Stimulated activated CD4-positive, alpha-beta T cell treated with anti-CD3 and anti-CD28 coated beads, Interleukin-12 subunit alpha, Interleukin-12 subunit beta, amount 100 ng/mL, for 48 hours (primary cell): ENCODE measurements at places on chromosomes 7 and 10.

DNA sequence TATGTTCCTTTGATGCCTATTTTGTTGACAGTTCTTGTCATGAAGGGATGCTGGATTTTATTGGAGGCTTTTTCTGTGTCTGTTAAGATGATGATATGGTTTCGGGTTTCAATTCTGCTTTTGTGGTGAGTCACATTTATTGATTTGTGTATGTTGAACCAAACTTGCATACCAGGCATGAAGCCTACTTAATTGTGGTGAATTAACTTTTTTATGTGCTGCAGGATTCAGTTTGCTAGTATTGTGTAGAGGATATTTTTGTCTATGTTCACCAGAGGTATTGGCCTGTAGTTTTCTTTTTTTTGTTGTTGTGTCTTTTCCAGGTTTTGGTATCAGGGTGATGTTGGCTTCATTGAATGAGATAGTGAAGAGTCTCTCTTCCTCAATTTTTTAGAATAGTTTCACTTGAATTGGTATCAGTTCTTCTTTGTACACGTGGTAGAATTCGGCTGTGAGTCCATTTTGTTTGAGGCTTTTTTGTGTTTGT lies 345.9 kb downstream of the KIF20B start:
- DNase-seq, result no peak

DNA sequence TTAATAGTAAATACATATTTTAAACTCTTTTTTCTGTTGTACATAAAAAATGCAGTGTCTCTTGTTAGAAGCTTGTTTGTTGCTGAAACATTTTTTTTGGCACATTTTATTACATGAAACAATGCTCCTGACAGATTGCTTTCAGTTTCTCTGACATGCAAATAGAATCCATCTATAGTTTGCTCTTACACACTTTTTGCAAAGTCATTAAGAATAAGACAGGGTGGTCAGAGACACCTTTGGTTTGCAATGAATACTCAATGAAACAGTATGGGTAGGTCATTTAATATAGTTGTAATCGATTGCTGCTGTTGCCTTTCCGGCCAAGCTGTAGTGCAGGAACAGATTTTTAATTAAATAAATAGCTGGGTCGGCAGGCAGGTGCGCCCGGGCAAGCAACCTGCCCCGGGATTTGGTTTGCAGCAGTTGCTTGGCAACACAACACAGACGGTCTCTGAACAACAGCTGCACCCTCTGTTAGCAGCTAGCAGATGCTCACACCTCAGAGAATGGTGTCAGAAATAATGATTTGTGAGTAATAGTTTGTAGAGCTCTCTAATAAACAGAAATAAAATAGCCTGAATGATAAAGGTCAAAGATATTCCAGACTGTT lies 115.7 kb upstream of the CACNA2D1 start:
- no peak for DNase-seq

GRCh38 chr10:71254834-71255549 lies 42.6 kb downstream of the UNC5B start:
- DNase-seq, result no peak

- no peak for DNase-seq
These were observed 101.2 kb downstream of the DOCK1 start for GRCh38 chr10:127006453-127006852.

DNA sequence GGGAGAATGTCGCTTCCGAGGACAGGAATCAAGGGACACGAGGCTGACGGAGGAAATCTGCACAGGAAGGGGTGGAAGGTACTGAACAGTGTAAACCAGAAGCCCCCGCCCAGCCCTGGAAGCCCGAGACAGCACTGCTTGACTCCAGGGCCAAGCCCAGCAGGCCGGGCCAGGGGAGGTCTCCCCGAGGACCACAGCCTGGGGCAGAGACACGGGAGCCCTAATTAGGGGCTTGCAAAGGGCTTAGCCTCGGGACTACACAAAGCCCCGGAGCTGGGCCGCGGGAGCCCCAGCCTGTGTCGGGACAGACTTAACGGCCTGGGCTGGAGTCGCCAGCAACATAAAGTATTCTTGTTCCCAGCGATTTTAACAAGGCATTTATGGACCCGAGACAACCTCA lies 50.8 kb downstream of the OAT start:
- DNase-seq, result no peak

DNA sequence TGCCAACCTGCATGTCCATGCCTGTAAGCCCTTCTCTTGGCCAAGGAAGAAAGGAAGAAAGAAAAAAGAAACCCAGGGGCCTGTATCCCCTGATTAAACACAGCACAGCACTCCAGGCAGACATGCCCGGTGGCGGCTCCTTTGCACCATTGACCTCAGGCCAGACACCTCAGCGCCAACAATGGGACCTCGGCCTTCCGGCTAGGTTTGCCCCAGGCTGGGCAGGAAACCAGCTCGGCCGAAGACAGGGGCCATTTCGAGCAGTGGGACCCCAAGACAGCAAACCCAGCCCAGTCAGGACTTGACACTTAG lies 2.8 kb downstream of the HOXA10 start:
- no peak for DNase-seq

DNA sequence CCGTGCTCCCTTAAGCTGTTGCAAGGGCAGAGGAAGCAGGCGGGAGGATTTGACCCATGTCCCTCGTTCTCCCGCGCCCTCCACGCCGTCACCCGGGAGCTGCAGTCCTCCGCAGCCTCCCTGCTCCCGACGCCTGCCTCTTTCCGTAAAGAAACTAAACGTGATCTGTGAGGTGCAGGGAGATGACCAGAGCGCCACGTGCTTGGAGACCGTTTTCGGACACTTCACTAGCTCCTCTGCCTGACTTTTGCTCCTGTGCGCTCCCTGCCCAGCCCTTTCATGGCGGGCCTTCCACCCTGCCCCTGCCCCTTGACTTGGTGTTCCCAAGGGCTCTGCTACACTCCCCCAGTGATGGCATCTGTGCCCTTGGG lies 171.2 kb downstream of the LSM5 start:
- DNase-seq, result no peak

- no peak for DNase-seq
These were observed 668.2 kb upstream of the IGFBP3 start for GRCh38 chr7:46589286-46589685.
